Stimulated activated CD4-positive, alpha-beta T cell treated with anti-CD3 and anti-CD28 coated beads, TNF-alpha, amount 100 ng/mL, for 1 hour (primary cell): ENCODE measurements at places on chromosomes 5 and 9.

- no peak for DNase-seq
These were observed 881 bp downstream of the TNFAIP8 start for GRCh38 chr5:119356612-119357188.

DNA sequence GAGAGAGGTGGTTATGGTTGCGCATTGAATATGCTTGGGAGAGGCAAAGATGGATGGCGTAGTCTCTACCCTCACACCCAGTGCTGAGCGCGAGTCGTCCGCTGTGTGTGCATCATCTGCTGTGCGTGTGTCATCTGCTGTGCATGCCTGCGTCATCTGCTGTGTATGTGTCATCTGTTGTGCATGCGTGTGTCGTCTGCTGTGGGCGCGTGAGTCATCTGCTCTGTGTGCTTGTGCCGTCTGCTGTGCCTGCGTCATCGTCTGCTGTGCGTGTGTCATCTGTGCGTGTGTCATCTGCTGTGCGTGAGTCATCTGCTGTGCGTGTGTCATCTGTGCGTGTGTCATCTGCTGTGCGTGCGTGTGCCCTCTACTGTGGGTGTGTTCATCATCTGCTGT is 68.0 kb upstream of the IRX4 start:
- no peak for DNase-seq

DNA sequence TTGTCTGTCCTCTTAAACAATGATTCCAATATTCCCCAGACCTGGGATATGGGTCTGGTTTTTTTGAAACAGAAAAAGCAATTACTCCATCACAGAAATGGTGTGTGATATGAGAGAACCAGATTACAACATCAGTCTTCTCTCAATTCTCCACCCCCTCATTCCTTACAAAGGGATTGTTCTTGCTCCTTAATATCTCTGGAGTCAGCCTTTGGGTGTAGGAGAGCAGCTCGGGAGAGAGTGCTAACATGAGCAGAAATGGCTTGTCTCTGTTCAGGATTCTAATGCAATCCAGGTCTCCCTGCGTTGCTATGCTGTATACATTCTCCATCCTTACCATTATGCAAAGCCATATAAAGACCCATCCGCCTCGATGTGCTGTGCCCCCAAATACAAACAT is 32.7 kb downstream of the ZFAND5 start:
- DNase-seq, result no peak

GRCh38 chr5:138968601-138969000 is 93.5 kb upstream of the LRRTM2 start:
- DNase-seq, result no peak

DNA sequence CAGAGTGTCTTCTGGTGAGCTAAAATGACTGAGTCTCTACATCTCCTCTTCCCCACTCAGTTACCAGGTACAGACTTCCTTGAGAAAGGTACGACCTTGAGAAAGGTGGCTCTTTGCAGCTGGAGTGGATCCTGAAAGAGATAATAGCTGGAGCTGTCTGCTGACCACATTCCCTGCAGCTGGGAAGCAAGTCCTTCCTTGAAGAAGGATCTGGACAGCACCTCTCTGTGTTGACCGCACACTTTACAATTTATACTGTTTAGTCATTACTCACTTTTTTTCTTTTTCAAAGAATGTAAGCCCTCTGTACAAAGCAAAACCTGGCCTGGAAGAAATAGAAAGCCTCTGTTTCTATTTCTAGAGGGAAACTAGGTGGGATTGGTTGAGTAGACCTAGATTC is 148.8 kb downstream of the MACIR start:
- no peak for DNase-seq

- no peak for DNase-seq
These were observed 114.3 kb upstream of the CDH18 start for GRCh38 chr5:20102293-20102692.

DNA sequence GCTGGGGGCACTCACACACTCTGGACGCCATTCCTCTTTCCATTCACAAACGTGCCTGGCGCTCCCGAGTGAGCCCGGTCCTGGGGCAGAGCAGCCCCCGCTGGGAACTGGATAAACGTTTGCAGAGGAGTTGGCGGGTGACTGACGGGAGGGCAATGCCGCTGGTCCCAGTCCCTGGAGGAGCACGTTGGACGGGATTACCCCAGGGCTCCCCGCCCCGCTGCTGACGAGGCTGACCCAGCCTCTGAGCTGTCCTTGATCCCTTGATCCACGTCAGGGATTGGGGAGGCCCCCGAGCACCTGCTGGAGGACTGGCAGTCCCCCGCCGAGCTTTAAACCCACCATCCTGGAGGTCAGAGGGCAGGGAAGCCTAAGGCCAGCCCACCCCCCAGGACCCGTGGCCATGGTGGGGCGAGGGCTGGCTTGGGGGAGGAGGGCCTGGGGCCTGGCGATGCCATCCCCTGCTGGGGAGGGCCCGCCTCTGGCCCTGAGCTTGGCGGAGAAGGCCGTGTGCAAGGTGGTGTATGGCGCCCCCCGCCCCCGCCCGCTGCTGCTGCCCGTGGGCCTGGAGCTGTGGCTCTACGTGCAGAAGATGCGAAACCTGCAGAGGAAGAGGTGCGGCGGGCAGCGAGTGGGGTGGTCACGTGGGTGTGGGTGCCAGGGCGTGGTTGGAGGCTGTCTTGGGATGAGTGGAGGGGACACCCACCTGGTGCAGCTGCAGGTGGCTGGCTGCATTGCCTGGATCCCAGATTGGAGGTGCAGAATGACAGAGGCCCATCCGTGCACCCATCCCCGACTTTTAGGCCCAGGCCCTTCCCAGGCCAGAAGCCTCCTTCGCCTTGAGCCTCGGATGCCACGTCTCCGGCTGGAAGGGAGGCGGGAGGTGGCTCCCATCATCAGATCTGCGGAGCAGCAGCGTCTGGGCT is 4.5 kb downstream of the GPSM1 start:
- DNase-seq, result no peak

GRCh38 chr9:68705531-68706362 is 707 bp downstream of the PIP5K1B start:
- DNase-seq, result no peak

GRCh38 chr5:71666321-71666720 is 52.8 kb upstream of the CARTPT start:
- no peak for DNase-seq

- no peak for DNase-seq
These were observed 1381.8 kb downstream of the EFNA5 start for GRCh38 chr5:106288979-106289378.

GRCh38 chr5:131513780-131514179 is 121.2 kb downstream of the RAPGEF6 start:
- DNase-seq, result no peak

- no peak for DNase-seq
These were observed 100.3 kb downstream of the KIF4B start for GRCh38 chr5:155113888-155114287.

DNA sequence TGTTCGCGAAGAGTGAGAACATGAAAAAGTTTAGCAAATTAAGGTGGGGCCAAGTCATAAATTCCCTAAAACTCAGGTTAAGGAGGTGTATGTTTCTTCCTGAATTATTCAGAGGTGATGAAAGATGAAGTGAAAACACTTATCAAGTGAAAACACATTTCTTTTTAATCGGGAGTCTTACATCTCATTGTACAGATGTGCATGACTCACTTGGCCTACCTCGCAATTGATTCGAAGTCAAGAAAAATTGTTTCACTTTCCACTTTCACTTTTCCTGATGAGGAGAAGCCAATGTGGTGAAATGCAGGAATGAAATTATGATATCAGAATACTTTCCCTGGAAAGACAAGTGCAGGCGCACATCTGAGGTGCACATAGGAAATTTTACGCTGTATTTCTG is 78.7 kb downstream of the SLC25A46 start:
- no peak for DNase-seq

GRCh38 chr5:179730852-179731251 is 1.8 kb upstream of the MAML1 start:
- DNase-seq, result no peak

GRCh38 chr9:137447722-137448601 is 6.8 kb upstream of the ENTPD8 start:
- DNase-seq, result no peak

GRCh38 chr5:17819783-17820182 is 185.5 kb downstream of the TAF11L14 start:
- no peak for DNase-seq

DNA sequence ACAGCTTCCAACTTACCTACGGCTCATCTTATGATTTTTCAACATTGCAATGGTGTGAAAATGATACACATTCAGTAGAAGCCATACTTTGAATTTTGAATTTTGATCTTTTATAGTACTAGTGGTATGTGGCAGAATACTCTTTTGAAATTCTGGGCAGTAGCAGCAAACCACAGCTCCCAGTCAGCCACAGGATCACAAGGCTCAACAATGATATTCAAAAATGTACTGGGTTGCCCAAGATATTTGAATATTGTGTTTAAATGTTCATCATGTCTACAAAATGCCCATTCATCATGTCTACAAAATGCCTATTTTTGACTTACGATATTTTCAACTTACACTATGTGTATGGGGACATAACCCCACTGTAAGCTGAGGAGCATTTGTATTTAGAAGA is 81.3 kb upstream of the PRR16 start:
- DNase-seq, result no peak

DNA sequence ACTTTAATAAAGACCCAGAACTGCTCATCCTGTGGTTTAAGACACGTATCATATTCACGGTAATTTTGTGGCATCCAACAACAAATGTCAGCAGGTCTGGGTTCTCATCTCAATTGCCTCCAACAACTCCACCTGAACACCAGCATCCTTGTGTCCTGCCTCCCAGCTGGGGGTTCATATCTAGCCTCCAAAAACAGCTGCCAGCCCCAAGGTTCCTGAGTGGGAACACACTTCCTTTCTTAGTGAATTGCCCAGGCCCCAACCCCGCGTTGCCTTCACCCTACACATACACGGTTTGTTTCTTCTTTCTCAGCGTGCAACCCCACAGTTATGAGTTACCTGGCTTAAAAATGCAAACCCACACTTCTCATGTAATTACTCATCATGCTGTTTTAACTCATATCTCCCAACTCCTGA is 77.9 kb downstream of the SEMA4D start:
- no peak for DNase-seq

DNA sequence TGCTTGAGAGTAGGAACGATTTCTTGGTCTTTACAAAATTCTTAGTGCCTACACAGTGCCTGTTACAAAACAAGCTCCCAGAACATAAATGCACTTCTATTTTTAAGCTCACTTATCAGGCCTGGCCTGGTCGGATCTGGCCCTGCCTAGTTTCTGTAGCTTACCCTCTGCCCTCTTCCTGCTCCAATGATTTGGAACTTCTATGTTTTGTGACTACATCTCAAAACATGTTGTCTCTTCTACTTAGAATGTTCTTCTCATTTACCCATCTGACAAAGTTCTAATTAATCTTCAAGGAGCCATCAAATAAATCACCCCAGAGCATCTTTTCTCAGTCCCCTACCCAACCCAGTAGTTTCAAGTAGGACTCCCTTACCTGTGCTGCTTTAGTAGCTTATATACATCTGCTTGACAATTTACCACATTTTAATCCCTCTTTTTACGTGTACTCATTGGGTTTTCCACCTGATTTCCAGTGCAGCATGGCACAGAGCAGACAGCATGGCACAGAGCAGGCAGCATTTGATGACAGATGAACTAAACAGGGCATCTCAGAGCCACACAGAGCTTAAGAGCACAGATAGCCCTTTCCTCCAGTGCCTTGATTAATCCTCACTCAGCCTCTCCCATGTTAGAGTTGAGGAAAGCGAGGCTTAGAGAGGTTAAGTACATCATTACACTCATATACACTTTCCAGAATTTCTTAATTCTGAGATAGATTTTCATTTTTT is 171.9 kb downstream of the MAPKAP1 start:
- DNase-seq, result no peak

DNA sequence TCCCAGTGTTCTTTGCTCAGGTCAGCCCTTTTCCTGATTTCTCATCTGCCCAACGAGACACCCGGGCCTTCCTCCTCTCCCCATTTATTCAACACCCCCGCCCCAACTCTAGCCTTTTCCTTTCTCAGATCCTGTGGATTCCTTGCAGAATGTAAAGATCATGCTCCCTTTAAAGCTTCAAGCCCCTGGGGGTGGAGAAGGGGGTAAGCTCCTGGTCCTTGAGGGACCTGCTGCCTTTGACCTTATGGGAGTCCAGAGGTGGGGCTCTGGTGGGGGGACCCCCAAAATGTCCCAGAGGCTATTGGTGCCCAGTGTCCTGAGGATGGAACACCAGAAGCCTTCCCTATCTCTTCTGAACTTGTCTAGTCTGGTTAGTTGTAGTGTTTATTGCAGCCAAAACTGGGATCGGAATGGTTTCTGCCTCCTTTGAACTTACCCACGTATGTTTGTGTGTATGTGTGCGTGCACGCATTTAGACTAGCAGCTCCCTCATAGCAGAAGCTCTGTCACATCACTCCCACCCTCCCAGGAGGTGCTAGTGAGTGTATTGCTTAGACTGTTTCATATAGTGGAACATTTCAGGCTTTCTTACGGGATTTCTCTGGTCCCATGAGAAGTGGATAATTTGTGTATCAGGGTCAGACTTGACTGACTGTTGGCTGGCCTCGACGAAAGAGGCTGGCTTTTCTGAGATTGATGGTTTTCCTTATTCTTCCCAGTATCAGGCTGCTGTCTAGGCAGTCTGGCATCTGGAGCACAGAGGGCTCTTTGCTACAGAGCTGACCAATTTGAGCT is 1.1 kb downstream of the GALNT10 start:
- no peak for DNase-seq

DNA sequence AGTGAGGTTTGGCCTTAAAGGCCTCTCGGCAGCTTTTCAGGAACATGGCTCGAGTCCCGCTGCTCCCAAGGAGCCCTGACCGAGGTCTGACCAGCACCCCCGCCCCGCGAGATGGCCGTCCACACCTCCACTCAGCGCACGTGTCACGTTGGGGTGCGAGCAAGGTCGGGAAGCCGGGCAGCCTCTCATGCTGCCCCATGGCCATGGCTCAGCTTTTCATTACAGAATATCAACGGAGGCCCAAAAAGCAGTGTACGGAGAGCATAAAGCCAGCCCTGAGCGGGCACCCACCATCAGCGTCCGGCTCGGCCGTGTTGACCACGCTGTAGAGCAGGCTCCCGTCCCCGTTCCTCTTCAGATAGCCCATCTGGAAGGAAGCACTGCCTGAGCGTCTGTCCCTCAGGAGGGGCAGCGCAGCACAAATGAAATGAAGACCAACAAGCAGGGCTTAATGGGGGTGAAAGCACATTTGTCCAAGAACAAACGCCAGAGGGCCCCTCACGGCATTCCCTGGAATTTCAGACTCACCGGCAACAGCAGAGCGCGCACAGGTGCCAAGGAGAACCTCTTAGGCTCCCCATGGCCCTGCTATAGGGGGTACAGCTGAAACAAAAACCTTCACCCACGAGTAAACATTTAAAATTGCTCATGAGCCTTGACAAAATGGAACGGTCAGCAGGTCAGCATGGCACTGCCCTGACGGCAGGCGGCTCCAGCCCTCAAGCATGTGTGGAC is 11.6 kb downstream of the BRD9 start:
- no peak for DNase-seq
